WTC11 (cell line): ENCODE measurements at places on chromosomes 3 and 15. TPM values are rescaled to one million over a fixed set of nuclear protein-coding genes. Genes with fewer than 3 reads are reported as not detected.

Gene DOCK3
- total RNA-seq = 5.2 to 5.6 TPM (median 5.5 TPM) in 3 replicates

- DNase-seq = no peak
Measured at GRCh38 chr3:151787626-151788025, 26.3 kb upstream of the AADAC start.

- no peak for DNase-seq
Measured at GRCh38 chr3:14353502-14353901, 48.9 kb upstream of the SLC6A6 start.

Gene TMEM207
- not detected in 3 replicates for total RNA-seq

Gene MKRN2OS
- 0.48 to 0.87 TPM in 2 of 3 replicates, not detected in the other for total RNA-seq

- DNase-seq = no peak
Measured at GRCh38 chr3:177307826-177308225, 110.5 kb upstream of the TBL1XR1 start.

GRCh38 chr15:60195611-60196010, 191.5 kb downstream of the FOXB1 start:
- DNase-seq = no peak

GRCh38 chr3:162492446-162493081, 996.0 kb downstream of the OTOL1 start:
- no peak for DNase-seq

- DNase-seq = no peak
Measured at GRCh38 chr3:14434126-14434497, 31.7 kb downstream of the SLC6A6 start.

Gene UPK1B
- 0.18 to 0.42 TPM (median 0.41 TPM) in 3 replicates for total RNA-seq

GRCh38 chr15:33152502-33153109, 41.9 kb downstream of the FMN1 start:
- DNase-seq = no peak

- DNase-seq = no peak
Measured at GRCh38 chr15:34821831-34822230, 26.5 kb upstream of the ACTC1 start.

DNA sequence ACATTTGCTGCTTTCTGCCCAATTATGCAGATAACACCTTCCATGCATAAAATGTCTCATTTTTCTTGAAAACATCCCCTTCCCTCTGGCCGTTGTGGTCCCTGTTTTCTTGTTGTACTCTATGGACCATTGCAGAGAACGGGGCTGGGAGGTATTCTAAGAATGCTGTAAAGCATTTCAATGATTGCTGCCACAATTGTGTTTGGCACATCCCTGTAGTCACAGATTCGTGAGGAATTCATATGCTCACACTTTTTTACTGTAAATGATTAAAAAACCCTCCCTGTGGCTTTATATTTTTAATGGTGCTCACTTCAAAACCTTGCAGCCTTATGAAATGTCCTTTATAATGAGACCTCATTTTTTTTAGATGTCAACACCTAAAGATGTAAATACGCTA, 207.2 kb upstream of the GBE1 start:
- DNase-seq = no peak

Gene ZNF80
- not detected in 3 replicates for total RNA-seq

Gene GP5
- 0.09 to 0.16 TPM (median 0.11 TPM) in 3 replicates for total RNA-seq

GRCh38 chr3:8964436-8965370, 1.4 kb upstream of the RAD18 start:
- DNase-seq = peak; percentile 24

- DNase-seq = no peak
Measured at GRCh38 chr15:70278644-70279043, 180.9 kb upstream of the TLE3 start.

- no peak for DNase-seq
Measured at GRCh38 chr3:14891135-14892132, 55.9 kb upstream of the NR2C2 start.

- no peak for DNase-seq
Measured at GRCh38 chr15:45083223-45083622, 30.7 kb downstream of the DUOX2 start.

Gene DNAJB11
- 44.2 to 56.3 TPM (median 47.8 TPM) in 3 replicates for total RNA-seq

GRCh38 chr3:152348436-152349177, 79.9 kb downstream of the MBNL1 start:
- DNase-seq = no peak

DNA sequence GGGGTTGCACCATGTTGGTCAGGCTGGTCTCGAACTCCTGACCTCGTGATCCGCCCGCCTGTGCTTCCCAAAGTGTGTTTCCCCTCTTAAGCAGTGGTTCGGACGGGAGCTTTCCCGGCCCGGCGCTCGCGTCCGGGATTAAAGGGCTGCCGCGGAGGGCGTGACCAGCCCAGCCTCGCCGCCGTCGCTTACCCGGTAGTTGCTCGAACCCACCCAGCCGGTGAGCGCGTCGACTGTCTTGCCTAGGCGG, 513 bp downstream of the CLASP2 start:
- peak; percentile 73 for DNase-seq

Gene NEK10
- total RNA-seq = 0.37 to 1.4 TPM (median 0.73 TPM) in 3 replicates

GRCh38 chr3:106097817-106098435, 229.1 kb upstream of the CBLB start:
- DNase-seq = no peak

DNA sequence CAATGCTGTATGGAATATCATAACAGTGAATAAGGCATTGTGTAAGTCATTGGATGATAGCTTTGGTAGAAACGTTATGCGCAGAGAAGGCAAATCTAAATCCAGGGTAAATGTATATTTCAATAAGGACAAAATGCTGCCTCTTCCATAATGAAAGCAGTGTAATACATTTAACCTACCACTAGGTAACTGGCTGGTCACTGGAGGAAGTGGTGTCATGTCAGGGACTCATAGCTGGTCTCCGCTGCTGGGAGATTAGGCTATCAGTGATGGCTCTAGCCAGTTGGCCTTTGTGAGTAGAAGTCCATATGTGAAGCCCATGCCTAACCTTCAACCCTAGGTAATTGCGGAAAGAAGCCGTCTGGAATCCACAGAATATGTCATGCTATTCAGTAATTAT, 140.9 kb downstream of the NLGN1 start:
- no peak for DNase-seq

Gene B2M
- 88.2 to 105 TPM (median 102 TPM) in 3 replicates for total RNA-seq
